ENCODE measurements at places on chromosomes 7 and 10.

DNA sequence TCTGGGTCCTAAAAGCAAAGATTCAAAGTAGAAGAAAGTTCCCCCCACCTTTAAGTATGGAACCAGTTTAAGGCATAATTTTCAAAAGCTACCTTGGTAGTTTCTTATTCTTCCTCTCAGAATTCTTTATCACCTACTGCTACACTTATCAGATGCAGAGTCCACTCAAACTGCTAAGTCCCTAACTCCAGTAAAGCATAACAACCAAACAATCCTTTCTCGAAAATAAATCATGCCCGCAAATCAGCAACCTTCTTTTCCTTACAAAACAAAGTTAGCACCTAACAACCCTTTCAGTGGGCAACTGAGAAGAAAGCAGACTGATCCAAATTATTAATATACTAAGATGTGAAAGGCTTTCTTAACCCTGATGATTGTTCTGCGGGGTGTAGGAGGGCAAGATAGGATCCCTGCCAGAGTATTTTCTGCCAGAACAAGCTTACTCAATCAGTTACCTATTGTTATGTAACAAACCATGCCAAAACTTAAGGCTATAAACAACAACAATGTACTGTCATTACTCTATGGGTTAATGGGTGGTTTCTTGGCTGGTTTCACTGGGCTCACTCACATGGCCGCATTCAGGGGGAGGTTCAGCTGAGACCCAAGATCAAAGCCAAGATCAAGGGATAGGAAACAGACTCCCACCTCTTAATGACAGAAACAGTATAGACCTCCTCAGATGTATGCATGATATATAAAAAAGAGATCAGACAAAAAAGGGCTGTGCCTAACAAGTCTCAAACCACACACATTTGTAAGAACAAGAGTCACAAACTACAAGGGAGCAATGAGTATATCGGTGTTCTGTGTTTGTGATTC lies 42.0 kb downstream of the CCDC6 start:
- no peak for DNase-seq
- H3K36me3 ChIP-seq, result no peaks in the 10 kb centered on the region
- H3K27ac ChIP-seq, result no peak overlapping the region
- H3K4me1 ChIP-seq, result no peaks in the 10 kb centered on the region

DNA sequence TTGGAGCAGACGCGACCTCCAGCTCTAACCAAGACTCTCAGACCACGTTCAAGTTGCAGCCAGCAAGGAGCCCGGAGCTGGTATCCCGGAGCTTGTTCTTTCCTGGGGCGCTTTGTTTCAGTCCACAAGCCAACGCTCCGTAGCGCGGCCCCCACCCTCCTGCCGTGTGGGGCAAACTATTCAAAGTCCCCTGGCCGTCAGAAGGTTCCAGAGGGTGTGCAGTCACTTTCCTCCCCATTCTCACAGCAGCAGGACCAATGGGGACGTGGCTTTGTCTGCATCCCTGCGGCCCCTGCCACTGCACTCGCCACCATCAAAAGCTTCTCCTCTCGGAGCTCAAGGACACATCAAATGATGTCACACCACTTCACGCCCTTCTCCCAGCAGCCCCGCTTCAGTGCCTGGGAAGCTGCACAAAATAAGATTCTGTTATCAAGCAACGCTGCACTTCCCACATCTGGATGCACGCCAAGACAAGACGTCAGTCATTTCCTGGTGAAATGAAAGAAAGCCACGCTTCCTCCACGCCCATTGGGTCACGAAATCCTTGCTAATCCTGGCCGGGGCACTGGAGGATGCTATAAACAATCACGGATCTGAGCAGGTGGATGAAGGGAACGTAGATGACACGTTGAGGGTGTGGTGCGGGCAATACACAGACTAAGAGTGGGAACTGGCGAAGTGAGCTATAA lies 348.2 kb downstream of the PTPRN2 start:
- no peak overlapping the region for H3K27ac ChIP-seq
- H3K4me3 ChIP-seq, result no peak overlapping the region
- no peak for DNase-seq
- H3K4me1 ChIP-seq, result no peaks in the 10 kb centered on the region
- no peaks in the 10 kb centered on the region for H3K27me3 ChIP-seq

DNA sequence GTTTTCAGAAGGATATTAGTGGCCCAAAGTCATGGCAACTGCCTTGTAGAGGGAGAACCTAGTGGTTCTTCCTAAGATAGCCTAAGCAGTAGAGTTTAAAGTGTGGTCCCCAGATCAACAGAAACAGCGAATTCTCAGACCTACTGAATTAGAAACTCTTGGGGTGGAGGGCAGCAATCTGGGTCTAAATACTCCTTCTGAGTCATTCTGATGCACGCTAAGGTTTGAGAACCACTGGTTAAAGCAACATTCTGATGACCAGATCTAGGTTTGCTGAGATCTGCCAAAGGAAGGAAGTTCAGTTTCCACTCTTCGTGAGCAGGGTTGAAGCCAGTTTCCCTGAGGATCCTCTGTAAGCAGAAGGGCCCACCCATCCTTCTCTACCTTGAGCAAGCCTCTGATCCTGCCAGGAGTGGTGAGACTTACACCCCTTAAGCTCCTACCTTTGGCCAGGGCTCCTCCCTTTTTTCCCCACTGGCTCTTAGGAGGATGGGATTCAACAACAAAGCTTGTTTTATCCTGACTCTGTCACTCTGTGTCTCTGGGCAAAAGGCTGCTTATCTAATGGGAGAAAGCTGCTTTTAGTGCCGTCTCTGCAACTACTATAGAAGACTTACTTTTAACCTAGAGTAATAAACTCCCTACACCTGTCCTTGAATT lies 26.8 kb upstream of the TRUB1 start:
- no peaks in the 10 kb centered on the region for H3K27me3 ChIP-seq
- DNase-seq, result no peak
- no peak overlapping the region for H3K4me3 ChIP-seq
- no peaks in the 10 kb centered on the region for H3K36me3 ChIP-seq
- H3K27ac ChIP-seq, result no peak overlapping the region

DNA sequence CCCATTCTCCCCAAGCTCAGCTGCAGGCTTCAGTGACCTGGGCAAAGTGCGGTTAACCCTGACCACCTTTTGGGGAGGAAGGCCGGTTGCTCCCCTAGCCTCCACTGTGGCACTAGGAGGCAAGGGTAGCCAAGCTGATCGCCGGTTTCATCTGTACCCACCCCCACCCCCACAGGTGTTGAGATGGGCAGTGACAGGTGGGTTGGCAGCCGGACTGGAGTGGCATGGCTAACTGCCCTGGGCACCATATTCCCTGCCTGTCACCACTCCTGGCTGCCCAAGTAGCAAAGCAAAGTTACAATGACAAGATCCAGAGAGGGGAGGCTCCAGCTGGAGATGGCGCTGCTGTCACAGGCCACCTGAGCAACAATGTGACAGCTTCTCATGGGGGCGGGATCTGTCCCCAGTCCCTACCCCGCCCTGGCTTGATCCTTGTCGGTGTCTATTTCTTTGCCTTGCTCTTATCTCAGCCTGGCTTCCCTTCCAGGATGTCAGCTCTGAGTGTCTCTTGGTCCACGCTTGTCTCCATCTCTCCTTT lies 27.0 kb upstream of the BMS1 start:
- no peaks in the 10 kb centered on the region for H3K36me3 ChIP-seq
- no peak overlapping the region for H3K4me3 ChIP-seq
- peaks cover 39% of the 10 kb centered on the region for H3K27me3 ChIP-seq
- peaks cover 22% of the 10 kb centered on the region for H3K4me1 ChIP-seq
- DNase-seq, result no peak

DNA sequence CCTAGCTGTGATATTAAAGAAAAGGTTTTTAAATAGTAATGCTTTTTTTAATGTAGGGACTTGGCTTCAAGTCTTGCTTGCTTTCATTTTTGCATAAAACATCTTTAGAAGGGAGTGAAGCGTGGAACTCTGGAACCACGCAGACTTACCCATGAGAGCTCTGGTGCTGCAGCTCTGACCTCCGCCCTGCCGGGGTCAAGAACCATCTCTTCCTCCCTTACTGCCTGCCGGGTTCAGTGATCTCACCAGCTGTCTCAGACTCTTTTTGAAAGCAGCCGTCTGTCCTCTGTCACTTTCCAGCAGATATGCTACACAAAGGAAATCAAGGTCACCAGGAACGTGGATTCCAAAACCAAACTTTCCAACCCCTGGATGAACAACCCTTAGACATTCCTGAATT lies 353.8 kb downstream of the GPR37 start:
- DNase-seq, result no peak
- H3K36me3 ChIP-seq, result no peaks in the 10 kb centered on the region
- H3K4me1 ChIP-seq, result no peaks in the 10 kb centered on the region
- H3K4me3 ChIP-seq, result no peak overlapping the region

DNA sequence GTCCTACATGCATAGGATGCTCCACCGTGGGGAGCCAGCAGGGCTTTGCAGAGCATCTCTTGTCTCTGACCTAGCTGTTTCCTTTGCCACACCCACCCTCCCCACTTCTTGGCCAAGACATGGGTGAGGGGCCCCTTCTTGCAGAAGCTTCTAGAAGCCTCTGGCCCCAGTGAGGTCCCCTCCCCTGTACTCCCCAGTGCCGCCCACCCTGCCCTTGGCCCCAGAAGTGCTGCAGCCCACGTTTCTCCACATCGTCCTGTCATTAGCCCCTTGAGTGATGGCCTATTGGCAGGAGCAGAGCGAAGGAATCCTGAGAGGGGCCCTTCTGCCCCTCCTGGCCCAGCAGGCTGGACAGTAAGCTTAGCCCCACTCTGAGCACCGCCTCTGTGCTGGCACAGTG lies 43.7 kb downstream of the ALOX5 start:
- no peak for DNase-seq
- peak overlapping the region; percentile 86 for H3K27ac ChIP-seq
- no peaks in the 10 kb centered on the region for H3K36me3 ChIP-seq
- H3K27me3 ChIP-seq, result no peaks in the 10 kb centered on the region

DNA sequence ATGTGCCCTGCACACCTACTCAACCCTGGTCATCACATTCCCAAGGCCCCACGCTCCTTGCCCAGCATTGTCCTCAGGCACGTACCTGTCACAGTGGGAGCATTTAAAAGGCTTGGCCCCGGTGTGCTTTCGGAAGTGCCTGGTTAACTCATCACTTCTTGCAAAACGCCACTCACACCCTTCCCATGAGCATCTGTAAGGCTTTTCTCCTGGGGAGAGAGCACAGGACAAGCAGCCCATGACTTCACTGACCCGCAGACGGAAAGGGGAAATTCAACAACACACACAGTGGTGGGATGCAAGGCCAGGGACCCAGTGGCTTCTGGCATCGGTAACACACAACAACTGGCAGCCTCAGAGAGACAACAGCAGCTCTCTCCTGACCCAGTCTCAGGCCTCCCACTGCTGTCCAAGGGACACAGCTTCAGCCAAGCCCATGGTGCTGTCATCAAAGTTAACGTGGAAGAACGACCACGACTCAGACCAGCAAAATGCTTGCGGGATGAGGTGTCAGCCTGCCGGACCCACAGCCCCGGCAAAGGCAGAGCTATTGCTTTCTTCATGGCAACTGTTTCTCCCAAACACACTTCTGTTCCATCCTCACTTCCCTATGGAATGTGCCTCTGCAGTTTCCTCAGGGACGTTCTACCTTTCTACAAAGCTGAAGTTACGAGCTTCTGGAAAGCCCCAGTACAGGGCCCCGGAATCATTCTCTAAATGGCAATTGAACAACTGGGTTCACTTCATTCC lies 4.8 kb downstream of the KLF6 start:
- peaks cover 56% of the 10 kb centered on the region for H3K36me3 ChIP-seq
- peak overlapping the region; percentile 94 for H3K4me3 ChIP-seq
- no peak for DNase-seq
- peaks cover 58% of the 10 kb centered on the region for H3K4me1 ChIP-seq

- H3K4me1 ChIP-seq, result no peaks in the 10 kb centered on the region
- H3K27ac ChIP-seq, result no peak overlapping the region
- no peaks in the 10 kb centered on the region for H3K36me3 ChIP-seq
- H3K4me3 ChIP-seq, result no peak overlapping the region
- no peak for DNase-seq
- H3K27me3 ChIP-seq, result no peaks in the 10 kb centered on the region
Observed at GRCh38 chr7:151666886-151667285, 147.2 kb upstream of the RHEB start.

DNA sequence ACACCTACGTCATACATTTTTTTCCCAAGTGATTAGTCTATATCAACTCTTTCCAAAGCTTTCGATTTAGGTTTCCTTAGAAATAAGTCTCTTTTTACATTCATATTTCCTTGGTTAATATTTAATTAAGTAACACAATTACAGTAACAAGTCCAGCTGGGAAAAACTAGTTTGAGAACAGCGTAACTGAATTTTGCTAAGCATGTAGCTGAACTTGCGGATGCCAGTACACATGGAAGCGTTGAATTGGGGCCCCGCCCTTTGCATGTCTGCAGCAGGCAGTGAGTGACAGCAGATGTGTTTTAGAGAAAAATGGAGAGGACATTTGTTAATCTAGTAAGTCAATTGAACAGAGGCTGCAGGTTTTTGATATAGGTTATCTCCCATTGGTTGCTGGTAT lies 72.5 kb downstream of the TAF3 start:
- no peaks in the 10 kb centered on the region for H3K4me1 ChIP-seq
- H3K4me3 ChIP-seq, result no peak overlapping the region
- no peak for DNase-seq
- H3K36me3 ChIP-seq, result no peaks in the 10 kb centered on the region

GRCh38 chr10:116699471-116700150 lies 42.8 kb downstream of the HSPA12A start:
- DNase-seq, result no peak
- no peak overlapping the region for H3K4me3 ChIP-seq
- no peak overlapping the region for H3K27ac ChIP-seq
- no peaks in the 10 kb centered on the region for H3K36me3 ChIP-seq

DNA sequence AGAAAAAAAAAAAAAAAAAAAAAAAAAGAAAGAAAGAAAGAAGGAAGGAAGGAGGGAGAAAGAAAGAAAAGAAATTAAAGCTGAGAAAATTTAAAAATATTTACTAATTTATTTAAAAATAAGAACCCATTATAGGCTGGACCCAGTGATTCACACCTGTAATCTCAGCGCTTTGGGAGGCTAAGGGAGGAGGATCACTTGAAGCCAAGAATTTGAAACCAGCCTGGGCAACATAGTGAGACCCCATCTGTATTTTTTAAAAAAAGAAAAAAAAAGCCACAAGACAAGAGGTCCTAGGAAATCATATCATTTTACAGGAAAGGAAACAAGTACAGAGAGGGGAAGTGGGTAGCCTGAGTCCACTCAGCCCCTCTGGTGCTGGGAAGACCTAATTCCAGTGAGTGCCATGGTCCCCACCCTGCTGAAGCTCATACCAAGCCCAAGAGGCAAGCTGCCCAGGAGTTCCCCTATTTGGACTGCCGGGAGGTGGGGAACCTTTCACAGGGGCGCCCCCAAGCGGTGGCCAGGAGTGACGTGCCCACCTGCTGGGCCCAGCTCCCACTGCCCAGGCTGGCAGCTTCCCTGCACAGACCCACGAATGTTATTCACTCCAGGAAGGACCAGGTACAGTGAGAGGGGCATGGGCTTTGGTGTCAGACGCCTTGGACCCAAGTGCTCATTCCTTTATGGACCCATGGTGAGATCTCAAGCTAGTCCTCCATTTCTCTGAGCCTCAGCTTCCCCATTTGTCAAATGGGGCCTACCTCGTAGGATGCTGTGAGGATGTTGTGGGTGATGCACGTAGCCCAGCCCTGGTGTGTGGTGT lies 133.6 kb downstream of the ZMIZ1 start:
- no peaks in the 10 kb centered on the region for H3K27me3 ChIP-seq
- peaks cover 20% of the 10 kb centered on the region for H3K36me3 ChIP-seq
- DNase-seq, result no peak
- no peaks in the 10 kb centered on the region for H3K4me1 ChIP-seq
